BJ (cell line): ENCODE measurements at places on chromosomes 2 and 18.
A peak's percentile ranks its signal among the peaks of the same experiment; 100 is the strongest.

- no peak for DNase-seq
Measured at GRCh38 chr18:41936471-41937134, 18.4 kb upstream of the PIK3C3 start.

- peak; percentile 33 for DNase-seq
Measured at GRCh38 chr2:53130441-53130943, 637.1 kb upstream of the CHAC2 start.

DNA sequence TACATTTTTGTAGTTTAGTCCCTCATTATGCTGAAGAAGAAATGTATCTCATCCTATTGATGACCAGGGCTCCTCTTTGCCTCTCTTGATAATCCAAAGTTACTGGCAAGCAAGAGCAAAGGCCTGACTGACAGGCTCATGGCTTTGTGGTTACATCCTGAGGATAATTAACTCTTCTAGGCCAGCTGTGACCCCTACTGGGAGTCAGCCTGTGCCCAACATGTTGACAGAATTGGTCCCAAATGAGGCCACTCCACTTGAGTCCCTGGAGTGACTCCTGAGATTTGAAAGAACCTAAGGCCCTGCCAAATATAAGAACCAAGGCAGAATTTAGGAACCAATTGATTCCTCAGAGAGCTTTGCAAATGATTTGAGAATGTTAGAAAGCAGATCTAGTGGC, 973.8 kb upstream of the CELF4 start:
- DNase-seq: no peak

DNA sequence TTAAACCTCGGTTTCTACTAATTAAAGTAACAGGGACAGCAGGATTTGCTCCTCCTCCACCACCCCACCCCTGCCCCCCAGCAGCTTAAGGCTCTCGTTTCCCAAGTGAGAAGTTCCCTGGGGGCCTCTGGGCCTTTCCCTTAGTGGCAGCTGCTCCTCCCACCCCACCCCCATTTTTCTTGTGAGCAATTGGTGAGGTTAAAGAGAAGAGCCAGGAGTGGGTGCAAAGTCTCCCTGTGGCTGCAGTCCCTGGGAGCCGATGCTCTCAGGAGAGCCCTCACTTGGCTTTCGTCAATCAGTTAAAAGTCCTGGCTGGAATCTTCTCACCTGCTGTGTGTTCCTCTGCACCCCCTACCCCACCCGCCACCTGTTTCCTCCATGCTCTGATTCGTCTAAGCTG, 48.7 kb upstream of the AGAP1 start:
- DNase-seq: no peak

DNA sequence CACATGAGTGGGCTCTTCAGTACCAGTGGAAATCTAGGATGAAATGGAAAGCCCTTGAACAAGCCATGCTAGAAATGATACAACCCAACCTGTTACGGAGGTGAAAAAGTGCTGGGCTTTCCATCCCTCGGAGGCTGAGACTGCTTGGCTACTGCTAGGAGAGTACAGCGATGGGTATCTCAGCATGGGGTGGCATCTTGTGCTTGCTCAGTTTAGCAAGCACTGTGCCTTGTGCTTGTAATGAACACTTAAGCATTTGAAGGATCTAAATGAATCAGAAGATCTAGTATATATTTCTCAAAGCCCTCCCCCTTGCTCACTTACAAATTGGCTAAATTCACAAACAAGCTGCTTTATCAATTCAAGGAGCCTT, 44.3 kb upstream of the EHBP1 start:
- DNase-seq: no peak

GRCh38 chr2:55357927-55358326, 61.7 kb downstream of the CCDC88A start:
- no peak for DNase-seq

- DNase-seq: no peak
Measured at GRCh38 chr2:237471438-237472186, 15.4 kb upstream of the MLPH start.

GRCh38 chr2:203659331-203660049, 46.9 kb upstream of the CD28 start:
- no peak for DNase-seq
